ENCODE measurements at places on chromosomes 5 and 9.
A peak's percentile ranks its signal among the peaks of the same experiment; 100 is the strongest.

DNA sequence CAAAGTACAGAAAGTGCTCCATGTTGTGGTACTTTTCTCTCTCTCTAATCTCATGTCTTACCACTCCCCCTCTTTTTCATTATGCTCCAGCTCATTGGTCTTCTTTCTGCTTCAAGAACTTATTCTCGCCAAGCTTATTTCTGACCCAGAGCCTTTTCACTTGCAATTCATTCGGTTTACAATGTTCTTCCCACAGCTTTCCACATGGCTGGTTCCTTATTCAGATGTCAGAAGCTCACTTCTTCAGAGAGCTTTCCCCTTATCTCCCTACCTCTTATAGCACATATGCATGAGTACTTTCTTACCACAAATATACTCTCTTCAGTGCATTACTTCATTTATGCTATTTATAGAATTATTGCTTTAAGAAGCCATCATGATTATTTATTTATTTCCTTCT is 338.8 kb upstream of the ATP10B start:
- DNase-seq, result peak; percentile 69

GRCh38 chr5:96439477-96440184 is 6.6 kb upstream of the PCSK1 start:
- no peak for DNase-seq

DNA sequence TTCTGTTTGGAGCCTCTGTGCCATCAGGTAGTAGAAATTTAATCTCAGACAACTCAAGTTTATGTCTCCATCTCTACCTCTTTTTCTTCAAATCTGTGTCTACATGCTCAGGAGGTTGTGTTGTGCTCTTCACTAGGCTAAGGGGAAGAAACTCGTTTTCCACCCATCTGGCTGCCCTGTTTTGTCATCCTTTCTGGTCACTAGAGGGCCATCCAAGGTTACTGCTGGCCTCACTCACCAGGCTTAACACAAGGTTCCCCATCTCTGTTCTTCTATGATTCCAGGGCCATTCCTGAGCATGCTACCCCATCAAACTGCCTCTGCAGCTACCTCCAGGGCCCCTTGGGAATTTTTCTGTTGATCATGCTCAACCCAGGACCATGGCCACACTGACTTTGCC is 213.3 kb upstream of the FBXL7 start:
- DNase-seq, result no peak

DNA sequence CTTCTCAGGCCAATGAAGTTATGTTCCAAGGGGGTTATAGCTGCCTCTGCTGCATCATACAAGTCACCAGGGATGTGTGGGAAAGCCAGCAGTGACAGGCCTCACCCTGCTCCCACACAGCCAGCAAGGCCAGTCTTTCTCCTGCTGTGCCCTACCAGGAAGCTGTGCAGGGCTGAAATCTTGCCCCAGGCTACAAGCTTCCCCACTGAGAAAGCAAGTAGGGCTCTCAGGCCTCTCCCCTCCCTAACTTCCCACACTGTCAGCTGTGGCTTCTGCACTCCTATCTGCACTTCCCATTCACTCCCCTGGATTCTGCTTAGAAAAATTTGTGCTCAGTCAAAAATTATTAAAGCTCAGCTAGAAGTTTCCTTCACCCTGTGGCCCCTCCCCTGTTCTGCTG is 611.2 kb upstream of the ZNF608 start:
- peak; percentile 53 for DNase-seq

DNA sequence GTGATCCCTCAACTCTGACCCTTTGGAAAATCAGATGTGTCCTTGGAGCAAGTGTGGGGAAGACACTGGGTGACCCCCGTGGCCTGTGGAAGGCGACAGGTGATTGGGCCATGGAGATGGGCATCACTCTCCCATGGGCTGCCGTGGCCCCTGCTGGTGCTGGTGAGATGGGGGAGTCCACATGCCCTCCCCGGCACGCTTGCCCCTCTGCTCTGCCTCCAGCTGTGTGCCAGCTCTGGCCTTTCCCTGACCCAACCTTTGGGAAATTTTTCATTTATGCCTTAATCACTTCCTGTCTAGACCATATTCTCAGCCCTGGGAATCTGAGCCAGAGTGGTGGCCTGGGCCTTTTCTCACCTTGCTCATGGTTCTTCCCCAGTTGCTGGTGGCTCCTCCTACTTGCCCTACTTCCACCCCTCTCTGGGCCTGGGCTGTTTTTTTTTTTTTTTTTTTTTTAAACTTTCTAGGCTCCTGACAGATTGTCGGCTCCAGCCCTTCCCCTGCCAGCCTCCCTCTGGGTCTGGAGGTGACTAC is 56.6 kb downstream of the RGS3 start:
- DNase-seq, result peak; percentile 95

GRCh38 chr5:180138214-180138975 is 66.8 kb upstream of the RNF130 start:
- no peak for DNase-seq

GRCh38 chr9:103942651-103943050 is 151.5 kb upstream of the SMC2 start:
- DNase-seq, result no peak

DNA sequence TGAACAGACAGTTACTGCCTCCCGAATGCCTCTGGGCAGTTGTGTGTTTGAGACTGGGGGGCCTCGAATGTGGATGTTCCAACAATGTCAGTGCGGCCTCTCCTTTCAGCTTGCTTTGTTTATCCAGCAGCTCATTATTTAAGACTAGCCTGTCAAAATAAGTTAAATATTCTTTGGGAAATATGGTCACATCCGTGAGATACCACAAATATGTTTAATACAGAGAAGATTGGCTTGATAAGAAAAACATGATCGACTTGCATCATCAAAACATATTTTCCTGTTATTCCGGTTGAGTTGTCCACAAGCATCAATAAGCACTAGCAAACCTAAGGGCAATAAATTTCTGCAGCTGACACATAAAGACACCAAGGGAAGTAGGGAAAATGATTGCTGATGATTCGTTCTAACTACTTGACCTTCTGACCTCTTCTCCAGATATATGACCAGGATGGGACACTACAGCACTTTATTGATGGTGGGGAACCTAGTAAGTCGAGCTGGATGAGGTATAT is 66.5 kb downstream of the PRDM6 start:
- DNase-seq, result no peak

- DNase-seq, result no peak
Observed at GRCh38 chr5:135106136-135106535, 72.1 kb upstream of the PITX1 start.

- no peak for DNase-seq
Observed at GRCh38 chr9:130884111-130884531, 12.5 kb downstream of the QRFP start.

- no peak for DNase-seq
Observed at GRCh38 chr9:80090317-80090716, 518.6 kb downstream of the TLE4 start.

DNA sequence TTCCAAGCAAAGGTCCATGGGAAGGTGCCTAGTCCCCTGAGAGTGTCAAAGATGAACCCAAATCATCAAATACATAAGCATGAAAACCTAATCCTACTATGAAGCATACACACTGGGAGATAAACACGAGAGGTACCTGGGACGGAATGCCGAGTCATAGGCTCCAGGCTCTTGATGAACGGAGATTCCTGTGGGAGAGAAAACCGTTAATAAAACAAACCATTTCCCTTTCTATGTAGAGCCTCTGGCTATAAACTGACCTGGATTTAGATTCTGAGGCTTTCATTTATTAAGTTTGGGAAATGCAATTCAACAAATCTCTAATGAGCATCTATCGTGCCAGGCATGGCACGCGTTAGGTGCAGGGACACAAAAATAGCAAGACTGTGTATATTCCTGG is 206.4 kb upstream of the IL12B start:
- peak; percentile 29 for DNase-seq

- DNase-seq, result no peak
Observed at GRCh38 chr9:19163631-19164030, 36.3 kb upstream of the PLIN2 start.

DNA sequence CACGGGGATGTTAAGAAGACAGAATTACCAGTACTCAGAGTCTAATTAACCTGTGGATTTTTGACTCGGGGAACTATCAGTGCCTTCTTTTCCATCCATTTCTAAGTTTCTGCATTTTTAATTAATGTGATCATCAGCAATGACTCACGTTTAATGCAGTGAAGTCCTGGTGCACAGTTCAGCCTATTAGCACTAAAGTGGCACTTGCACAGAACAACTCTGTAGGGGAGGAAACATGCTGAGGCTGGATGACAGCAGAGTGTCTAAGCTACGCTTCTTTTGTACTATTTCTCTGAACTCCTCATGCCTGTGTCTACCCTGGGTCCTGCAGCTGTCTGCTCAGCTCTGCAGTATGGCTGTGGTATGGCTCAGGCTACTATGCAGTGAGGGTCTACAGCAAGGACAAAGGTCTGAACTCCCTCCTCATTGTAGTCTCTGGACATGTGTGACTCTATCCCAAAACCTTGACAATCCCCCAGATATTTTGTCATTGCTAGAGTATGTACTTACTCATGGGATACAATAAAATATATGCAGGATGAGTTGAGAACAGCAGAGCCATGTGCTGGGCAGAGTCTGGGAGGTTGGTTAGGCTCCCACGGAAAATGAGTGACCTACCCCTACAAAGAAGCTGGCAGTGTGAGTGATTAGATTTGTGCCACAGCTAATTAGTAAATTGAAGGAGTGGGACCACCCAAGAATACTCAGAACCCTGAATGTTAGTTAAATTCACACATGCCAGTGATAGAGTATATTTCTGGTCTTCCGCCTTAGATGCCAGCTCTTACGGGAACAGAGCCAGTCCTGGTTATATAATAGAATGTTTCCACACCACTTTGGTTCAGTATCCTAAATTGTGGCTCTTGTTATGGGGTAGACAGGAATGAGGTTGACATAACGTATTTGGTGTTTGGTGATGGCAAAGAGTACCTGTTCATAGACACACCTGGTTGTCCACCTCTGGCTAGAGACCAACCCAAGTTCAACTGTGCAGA is 148.0 kb downstream of the GHR start:
- peak; percentile 9 for DNase-seq

- no peak for DNase-seq
Observed at GRCh38 chr5:13480834-13481233, 463.7 kb downstream of the DNAH5 start.

DNA sequence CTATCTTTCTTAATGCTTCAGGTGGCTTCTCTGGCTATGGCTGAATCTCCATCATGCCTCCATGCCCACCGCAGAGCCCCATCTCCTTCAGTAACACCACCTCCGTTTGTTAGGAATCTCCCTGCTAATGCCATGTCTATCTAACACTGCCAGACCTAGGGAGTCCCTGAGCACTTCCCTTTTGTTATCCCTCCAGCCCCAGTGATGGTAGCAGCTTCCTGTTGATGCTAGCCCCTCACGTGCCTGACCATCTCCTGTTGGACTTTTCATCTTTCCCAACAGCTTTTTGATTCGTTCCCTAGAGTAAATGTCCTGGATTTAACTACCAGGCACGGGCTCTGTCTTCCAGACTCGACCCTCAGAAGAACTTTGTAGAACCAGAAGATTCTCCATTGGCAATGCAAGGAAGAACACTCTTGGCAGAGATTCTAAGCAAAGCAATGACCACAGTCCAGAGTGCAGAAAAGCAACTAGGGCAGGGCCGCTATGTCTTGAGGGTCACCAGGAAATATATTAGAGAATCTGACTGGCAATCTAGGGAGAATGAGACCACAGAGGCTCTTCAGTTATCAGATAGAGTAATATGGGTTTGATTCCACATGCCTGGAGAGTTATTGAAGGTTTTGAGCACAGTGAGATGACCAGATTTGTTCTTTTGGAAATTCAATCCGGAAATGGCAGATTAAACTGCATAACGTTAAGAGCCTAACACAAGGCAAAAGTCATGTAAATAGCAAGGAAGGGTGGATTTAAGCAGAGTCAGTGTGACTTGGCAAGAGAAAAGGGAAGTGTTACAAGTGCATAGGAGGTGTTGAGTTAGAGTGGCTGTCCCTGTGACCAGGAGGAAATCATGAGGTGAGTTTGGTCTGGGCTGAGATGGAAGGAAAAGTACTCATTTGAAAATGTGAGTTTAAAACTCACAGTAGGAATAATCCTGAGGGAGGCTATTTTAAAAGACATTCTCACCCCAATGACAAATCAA is 555.2 kb downstream of the ACTL7B start:
- no peak for DNase-seq

DNA sequence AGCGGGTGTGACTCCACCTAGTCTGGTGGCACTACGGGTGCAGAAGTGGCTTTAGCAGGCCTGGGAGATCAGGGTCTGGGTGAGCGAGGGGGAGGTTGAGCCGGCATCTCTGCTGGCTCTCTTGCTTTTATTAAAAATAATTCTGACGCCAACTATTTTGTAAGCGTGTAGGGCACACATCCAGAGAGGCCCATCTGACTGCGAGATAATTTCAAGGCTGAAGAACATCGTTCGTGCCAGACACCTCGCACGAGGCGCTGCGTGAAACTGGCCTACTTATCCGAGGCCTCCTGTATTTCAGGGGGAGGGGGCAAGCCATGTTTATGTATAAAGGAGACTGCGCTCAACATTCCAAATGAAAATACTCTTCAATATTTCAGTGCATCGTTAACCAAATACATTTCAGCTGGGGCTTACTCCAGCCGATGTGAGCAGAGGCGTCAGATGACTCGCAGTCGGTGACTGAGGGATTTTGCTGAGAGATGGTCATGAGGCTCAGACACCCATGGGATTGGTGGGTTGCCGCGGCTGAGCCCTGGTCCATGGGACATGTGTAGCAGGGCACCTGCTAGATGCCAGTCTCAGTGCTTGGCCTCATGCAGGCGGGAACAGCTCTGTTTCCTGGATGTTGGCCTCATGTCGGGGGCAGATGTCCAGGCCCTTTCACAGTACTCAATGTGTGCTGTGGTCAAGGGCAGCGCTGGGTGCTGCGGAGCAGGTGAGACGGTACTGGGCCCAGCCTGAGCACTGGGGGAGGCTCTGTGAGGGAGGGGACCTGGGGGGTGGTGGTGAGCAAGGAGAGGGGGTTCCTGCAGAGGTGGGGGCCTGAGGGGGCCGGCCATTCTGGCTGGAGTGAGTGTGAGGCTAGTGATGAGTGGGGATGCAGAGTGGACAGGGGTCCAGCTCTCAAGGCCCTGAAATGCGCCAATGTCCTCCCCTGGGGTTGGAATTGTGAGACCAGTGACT is 201.5 kb downstream of the DAB2IP start:
- no peak for DNase-seq

GRCh38 chr9:13960011-13960765 is 353.8 kb downstream of the NFIB start:
- no peak for DNase-seq

- peak; percentile 33 for DNase-seq
Observed at GRCh38 chr9:18238752-18239447, 235.1 kb upstream of the ADAMTSL1 start.

GRCh38 chr5:78771260-78772205 is 123.0 kb upstream of the LHFPL2 start:
- DNase-seq, result no peak
